Tibial nerve (tissue), 4 donors: ENCODE measurements at places on chromosomes 1 and 21.

DNA sequence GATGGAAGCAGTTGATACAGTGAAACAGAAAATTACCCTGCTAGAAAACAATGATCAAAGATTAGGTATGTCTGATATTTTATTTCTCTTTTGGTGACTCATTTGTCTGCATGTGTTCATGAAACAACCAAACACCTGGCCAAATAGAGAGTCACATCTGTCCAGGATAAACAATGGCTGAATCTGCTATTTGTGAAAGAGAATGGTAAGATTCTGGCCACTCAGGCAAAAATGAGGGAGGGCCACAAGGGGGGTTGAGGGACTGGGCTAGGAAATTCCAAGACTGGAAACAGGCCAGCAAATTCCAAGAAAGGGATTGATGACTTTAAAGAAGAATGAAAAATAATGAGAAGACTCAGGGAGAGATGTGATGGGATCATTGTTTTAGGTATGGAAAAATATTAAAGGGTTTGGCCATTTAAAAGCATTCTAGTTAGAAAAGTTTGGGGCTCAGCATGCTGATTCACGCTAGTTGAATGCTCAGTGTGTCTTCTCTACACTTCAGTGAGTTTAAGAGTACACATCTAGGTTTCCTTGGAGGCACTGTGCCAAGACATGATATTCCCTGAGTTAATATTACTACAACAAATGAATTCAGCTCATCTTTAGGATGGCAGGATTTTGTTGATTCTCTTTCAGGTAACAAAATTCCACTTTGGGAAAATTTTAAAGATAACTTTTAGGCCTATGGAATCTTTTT is 44.9 kb downstream of the TRAF5 start:
- no peak for DNase-seq
- no peak overlapping the region for H3K4me3 ChIP-seq
- no peaks in the 10 kb centered on the region for H3K4me1 ChIP-seq
- no peak overlapping the region for H3K27ac ChIP-seq
- H3K36me3 ChIP-seq, result peaks cover 37% of the 10 kb centered on the region

GRCh38 chr1:218823291-218823900 is 350.3 kb upstream of the LYPLAL1 start:
- H3K27ac ChIP-seq, result no peak overlapping the region
- H3K36me3 ChIP-seq, result no peaks in the 10 kb centered on the region
- H3K27me3 ChIP-seq, result no peaks in the 10 kb centered on the region
- H3K4me3 ChIP-seq, result no peak overlapping the region
- H3K4me1 ChIP-seq, result no peaks in the 10 kb centered on the region

DNA sequence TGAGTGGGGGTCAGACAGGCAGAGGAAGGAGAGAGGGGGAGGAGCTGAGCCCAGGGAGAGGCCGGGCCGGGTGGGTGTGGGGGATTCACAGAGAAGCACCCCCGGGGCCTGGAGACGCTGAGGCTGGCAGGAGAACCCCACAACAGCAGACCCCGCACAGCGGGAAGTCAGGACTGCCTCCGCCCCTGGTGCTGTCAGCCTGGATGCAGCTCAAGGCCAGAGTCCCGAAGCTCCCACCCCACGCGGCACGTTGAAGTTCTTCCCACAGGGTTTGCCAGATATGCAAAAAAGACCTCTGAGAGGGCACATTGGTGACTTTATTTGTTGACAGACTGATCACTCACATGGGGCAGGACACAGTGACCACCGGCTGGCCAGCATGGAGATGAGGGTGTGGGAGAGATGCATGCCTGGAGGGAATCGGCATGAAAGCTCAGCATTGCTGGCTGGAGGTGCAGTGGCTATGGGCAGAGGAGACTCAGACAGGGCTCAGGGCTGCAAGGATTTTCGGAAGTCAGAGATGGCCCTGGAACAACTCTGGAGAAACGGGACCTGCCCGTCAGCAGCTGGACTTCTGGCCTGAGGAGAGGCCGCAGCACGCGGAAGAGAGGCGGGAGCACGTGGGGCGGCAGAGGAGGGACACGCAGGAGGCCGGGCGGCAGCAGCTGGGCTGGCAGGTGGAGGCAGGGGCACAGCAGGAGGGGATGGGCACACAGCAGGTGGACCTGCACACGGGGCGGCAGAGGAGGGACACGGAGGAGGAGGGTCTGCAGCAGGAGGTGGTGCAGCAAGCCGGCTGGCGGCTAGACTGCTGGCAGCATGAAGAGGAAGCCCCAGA is 885 bp downstream of the KRTAP10-3 start:
- DNase-seq, result no peak
- H3K36me3 ChIP-seq, result no peaks in the 10 kb centered on the region
- H3K4me1 ChIP-seq, result no peaks in the 10 kb centered on the region
- no peak overlapping the region for H3K27ac ChIP-seq
- no peaks in the 10 kb centered on the region for H3K27me3 ChIP-seq
- no peak overlapping the region for H3K4me3 ChIP-seq

DNA sequence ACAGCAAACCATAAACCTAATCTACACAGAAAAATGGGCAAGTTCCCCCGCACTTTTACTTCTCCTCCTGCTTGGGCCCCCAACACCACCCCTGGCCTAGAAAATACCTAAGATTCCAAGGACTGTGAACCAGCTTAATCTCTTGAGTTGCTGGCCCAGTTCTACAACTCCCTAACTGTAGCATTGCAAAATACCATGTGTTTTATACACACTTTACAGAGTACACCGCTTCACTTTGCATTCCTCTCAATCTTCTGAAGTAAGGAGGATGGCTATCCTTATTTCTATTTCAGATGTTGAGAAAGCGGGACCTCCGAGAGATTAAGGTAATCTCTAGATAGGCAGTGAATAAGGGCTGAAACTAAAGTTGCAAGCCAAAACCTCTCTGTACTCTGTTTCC is 408.3 kb upstream of the NR5A2 start:
- H3K4me3 ChIP-seq, result no peak overlapping the region
- no peaks in the 10 kb centered on the region for H3K36me3 ChIP-seq
- no peak for DNase-seq
- H3K27ac ChIP-seq, result no peak overlapping the region

DNA sequence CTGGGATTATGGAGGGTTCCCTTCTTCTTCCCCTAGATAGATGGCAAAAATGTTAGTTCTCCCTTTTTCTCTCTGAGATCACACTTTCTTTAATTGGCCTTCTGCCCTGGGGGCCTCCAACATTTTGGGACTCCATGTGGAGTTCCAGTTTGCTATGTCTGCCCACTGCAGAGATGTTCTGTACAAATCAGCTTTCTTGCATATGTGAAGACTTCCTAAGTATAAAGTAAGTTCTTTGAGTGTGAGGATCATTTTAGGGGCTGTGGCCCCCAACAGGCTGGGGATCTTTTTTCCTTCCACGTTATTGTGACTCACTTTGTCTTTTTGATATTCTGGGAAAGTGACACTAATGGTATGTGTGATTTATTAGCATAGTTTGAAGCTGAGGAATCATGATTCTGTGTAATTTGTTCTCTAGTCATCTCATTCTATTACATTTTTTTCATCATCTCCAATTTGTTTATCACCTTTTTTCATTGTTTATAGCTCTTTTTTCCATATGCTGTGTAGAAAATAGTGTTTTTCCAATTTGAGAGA is 48.2 kb downstream of the HHAT start:
- H3K4me3 ChIP-seq, result no peak overlapping the region
- H3K36me3 ChIP-seq, result no peaks in the 10 kb centered on the region
- no peaks in the 10 kb centered on the region for H3K4me1 ChIP-seq
- no peaks in the 10 kb centered on the region for H3K27me3 ChIP-seq
- DNase-seq, result no peak

GRCh38 chr1:63739452-63739851 is 34.4 kb upstream of the ROR1 start:
- H3K27ac ChIP-seq, result no peak overlapping the region
- no peaks in the 10 kb centered on the region for H3K36me3 ChIP-seq
- no peak for DNase-seq
- no peaks in the 10 kb centered on the region for H3K4me1 ChIP-seq
- H3K4me3 ChIP-seq, result no peak overlapping the region

- DNase-seq, result no peak
- H3K36me3 ChIP-seq, result no peaks in the 10 kb centered on the region
- peaks cover 6% of the 10 kb centered on the region for H3K27me3 ChIP-seq
- no peak overlapping the region for H3K4me3 ChIP-seq
- no peaks in the 10 kb centered on the region for H3K4me1 ChIP-seq
Measured at GRCh38 chr1:65266476-65266875, 42.9 kb upstream of the DNAJC6 start.

- no peaks in the 10 kb centered on the region for H3K27me3 ChIP-seq
- peaks cover 27% of the 10 kb centered on the region for H3K4me1 ChIP-seq
- no peaks in the 10 kb centered on the region for H3K36me3 ChIP-seq
- peak within 1 kb of the TSS; percentile 37 for H3K4me3 ChIP-seq
- no peak for DNase-seq
Measured at GRCh38 chr1:156860628-156861423, at the start of gene NTRK1. Gene NTRK1 (plus strand): TSS chr1:156860865. CDS start chr1:156860935, 70 bp downstream.

- DNase-seq, result no peak
- no peak overlapping the region for H3K4me3 ChIP-seq
Measured at GRCh38 chr1:92461364-92462097, 25.2 kb downstream of the GFI1 start.

- peaks cover 89% of the 10 kb centered on the region for H3K36me3 ChIP-seq
- H3K27me3 ChIP-seq, result no peaks in the 10 kb centered on the region
- peaks cover 28% of the 10 kb centered on the region for H3K4me1 ChIP-seq
- no peak for DNase-seq
- peak overlapping the region; percentile 89 for H3K27ac ChIP-seq
Measured at GRCh38 chr21:33434770-33435360, 31.7 kb downstream of the IFNGR2 start.

DNA sequence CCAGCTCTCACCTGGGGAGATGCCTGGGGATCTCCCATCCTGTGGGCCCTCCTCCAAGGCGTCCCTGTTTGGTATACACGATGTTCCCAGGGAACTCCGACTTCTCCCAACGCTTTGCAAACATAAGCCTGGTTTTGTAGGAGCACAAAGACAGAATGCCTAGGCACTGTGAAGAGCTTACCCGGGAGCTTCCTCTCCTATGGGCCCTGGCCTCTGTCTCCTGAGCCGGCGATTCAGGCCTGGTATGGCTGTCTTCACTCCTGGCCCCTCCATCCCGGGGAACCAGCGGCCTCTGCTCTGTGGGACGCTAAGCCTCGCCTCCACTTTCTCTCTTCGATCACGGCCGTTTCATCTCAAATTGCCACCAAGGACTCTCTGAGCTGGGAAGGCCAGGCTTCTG is 59.6 kb upstream of the ACTRT2 start:
- H3K4me3 ChIP-seq, result no peak overlapping the region
- H3K4me1 ChIP-seq, result no peaks in the 10 kb centered on the region
- no peaks in the 10 kb centered on the region for H3K27me3 ChIP-seq
- no peak for DNase-seq
- no peaks in the 10 kb centered on the region for H3K36me3 ChIP-seq
- no peak overlapping the region for H3K27ac ChIP-seq

- H3K36me3 ChIP-seq, result no peaks in the 10 kb centered on the region
- H3K4me1 ChIP-seq, result no peaks in the 10 kb centered on the region
- peak overlapping the region; percentile 93 for H3K4me3 ChIP-seq
- no peak for DNase-seq
- H3K27ac ChIP-seq, result peak overlapping the region; percentile 97
Measured at GRCh38 chr1:65421351-65422025, 1.0 kb downstream of the LEPR start.

GRCh38 chr1:59738591-59739015 is 76.1 kb upstream of the HOOK1 start:
- H3K4me1 ChIP-seq, result no peaks in the 10 kb centered on the region
- H3K27me3 ChIP-seq, result no peaks in the 10 kb centered on the region
- H3K4me3 ChIP-seq, result no peak overlapping the region
- DNase-seq, result no peak
- no peaks in the 10 kb centered on the region for H3K36me3 ChIP-seq

- no peak overlapping the region for H3K4me3 ChIP-seq
- no peaks in the 10 kb centered on the region for H3K27me3 ChIP-seq
- H3K36me3 ChIP-seq, result no peaks in the 10 kb centered on the region
- H3K27ac ChIP-seq, result peak overlapping the region; percentile 99
- H3K4me1 ChIP-seq, result peaks cover 24% of the 10 kb centered on the region
Measured at GRCh38 chr21:46633566-46633965, 1.9 kb upstream of the PRMT2 start.

DNA sequence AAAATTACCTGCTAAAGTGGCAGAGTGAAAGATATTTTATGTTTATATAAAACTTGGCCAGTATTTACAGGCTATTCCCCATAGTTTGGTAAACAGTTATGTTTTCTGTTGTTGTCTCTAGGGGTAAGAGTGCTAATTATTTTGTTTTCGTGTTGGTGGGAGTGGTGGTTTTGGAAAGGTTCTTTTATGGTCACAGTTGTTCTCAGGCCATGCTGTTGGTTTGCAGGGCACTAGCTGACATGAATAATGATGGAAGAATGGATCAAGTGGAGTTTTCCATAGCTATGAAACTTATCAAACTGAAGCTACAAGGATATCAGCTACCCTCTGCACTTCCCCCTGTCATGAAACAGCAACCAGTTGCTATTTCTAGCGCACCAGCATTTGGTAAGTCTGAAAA is 92.5 kb downstream of the ITSN1 start:
- H3K27ac ChIP-seq, result no peak overlapping the region
- H3K36me3 ChIP-seq, result no peaks in the 10 kb centered on the region
- no peak overlapping the region for H3K4me3 ChIP-seq
- H3K4me1 ChIP-seq, result no peaks in the 10 kb centered on the region
- no peak for DNase-seq
- H3K27me3 ChIP-seq, result no peaks in the 10 kb centered on the region

DNA sequence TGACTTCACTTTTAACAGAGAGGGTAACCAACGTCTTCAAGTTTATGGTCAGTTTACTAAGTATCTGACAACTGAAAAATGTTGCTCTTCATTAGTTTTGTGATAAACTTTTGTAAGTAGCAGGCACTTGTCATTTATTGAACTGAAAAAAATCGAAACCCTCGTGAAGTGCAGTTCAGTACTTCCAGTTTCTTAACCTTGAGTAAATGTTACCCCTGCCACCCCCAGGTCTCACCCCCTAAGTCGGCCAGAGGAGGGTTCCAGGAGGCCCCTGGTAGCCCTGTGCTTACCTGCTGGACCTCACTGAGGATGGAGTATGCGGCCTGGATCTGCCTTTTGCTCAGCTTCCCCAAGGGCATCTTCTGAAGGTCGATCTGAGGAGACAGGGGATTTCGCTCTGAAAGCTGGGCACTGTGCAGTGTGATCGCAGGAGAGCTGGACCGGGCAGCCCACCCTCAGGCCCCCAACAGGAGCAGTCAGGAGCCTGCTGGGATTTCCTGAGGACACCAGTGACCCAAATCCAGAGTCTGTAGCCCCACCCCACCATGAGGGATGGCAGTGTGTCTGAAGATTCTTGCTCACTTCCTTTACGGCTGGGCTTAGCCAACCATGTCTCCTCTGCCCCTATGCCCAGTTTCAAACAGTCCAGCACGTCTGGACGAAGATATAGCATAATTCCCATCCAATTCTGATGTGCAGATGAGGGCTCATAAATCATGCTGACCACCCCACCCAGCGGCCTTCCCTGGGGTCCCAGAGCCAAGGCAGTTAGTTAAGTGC is 37.6 kb downstream of the PARP1 start:
- H3K4me3 ChIP-seq, result no peak overlapping the region
- no peak for DNase-seq
- H3K4me1 ChIP-seq, result no peaks in the 10 kb centered on the region
- H3K27ac ChIP-seq, result no peak overlapping the region
